ENCODE measurements at places on chromosomes 1 and 21. TPM values are rescaled to one million over a fixed set of nuclear protein-coding genes. Genes with fewer than 3 reads are reported as not detected.
A peak's percentile ranks its signal among the peaks of the same experiment; 100 is the strongest.

DNA sequence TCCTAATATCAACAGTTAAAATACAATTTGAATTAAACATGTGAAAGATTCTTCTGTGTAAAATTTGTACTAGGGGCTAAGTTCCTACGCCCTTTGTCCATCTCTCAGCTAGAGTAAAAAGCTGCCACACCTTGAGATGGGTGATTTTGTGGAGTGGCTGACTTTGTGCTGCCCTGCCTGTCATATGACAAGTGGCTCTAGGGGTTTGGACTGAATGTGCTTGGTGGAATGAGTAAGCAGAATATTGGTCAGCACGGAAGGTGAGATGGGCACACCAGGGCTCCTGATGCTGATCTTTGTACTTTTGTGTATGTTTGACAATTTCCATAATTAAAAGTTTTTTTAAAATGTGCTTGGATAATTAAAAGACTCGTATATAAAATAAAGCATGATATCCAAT lies 133.6 kb upstream of the SLC45A1 start:
- peak; percentile 61 for DNase-seq

DNA sequence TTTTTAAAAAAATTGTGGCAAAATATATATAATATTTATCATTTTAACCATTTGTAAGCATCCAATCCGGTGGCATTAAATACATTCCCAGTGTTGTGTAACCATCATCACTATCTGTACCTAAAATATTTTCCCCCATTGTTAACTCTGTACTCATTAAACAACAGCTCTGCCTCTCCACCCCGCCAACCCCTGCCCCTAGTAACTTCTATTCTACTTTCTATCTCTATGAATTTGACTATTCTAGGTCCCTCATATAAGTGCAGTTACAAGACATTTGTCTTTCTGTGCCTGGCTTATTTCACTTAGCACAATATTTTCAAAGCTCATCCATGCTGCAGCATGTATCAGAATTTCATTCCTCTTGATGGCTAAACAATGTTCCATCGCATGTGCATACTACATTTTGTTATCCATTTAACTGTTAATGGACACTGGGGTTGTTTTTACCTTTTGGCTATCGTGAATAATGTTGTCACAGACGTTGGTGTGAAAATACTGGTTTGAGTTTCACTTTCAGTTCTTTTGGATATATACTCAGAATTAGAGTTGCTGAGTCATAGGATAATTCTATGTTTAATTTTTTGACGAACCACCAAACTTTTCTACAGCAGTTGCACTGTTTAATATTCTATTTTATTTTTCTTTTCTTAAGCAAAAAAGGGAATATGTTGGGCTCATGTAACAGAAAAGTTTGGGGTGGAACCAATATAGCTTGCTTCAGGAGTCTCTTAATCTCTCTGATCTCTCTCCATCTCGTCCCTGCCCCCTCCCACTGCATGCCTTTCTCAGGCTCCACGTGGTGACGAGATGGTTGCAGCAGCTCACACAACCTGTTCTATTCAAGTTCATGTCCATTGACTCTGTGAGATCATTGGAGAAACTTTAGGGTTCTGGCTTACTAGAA lies 25.2 kb upstream of the RCAN1 start:
- DNase-seq = no peak

CLCA4 gene
- total RNA-seq = not detected

KRTAP19-2 gene
- not detected for total RNA-seq

SPATA45 gene
- not detected for total RNA-seq
